ENCODE measurements at places on chromosomes 6 and 20.

- DNase-seq, result peak; percentile 33
Observed at GRCh38 chr6:28985462-28986164, 19.5 kb downstream of the ZNF311 start.

DNA sequence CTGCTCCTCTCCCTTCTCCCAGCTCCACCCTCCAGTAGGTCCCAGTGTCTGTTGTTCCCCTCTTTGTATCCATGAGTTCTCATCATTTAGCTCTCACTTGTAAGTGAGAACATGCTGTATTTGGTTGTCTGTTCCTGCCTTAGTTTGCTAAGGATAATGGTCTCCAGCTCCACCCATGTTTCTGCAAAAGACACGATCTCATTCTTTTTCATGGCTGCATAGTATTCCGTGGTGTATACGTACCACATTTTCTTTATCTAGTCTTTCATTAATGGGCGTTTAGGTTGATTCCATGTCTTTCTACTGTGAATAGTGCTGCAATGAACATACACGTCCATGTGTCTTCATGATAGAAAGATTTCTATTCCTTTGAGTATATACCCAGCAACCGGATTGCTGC is 136.6 kb downstream of the MYLK4 start:
- DNase-seq, result no peak

DNA sequence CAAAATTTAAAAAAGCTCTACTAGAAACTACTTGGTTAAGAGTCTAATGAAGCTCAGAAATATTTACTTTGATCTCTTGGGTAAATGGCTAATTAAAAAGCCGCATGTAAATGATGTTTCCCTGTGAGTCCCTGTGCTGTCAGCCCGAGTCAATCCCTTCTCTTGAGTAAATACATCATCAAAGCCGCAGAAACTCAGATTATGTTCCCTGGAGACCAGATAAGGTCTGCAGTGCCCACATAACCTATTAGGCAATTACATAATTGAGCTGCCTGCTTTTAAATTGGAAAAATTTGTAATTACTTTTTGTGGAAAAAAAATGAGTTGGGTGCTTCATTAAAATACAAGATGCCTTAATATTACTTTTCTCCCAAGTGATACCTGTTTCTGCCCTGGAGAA is 83.1 kb downstream of the KIZ start:
- DNase-seq, result no peak

DNA sequence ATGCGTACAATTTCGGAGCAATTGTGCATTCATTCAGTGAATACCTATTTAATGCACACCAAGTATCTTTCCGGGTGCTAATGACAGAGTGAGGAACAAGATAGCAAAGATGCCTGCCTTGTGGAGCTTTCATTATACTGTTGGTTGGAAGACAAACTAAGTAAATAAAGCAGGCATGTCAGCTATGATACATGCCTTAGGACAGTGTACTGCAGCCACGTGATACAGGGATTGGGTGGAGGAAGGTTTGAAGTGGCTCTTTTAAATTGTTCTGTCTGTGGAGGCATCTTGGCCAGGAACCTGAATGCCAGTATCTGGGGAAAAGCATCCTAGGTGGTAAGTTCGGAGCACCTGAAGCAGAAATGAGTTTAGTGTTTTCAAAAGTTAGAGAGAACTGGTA is 3.0 kb upstream of the OTOR start:
- no peak for DNase-seq

DNA sequence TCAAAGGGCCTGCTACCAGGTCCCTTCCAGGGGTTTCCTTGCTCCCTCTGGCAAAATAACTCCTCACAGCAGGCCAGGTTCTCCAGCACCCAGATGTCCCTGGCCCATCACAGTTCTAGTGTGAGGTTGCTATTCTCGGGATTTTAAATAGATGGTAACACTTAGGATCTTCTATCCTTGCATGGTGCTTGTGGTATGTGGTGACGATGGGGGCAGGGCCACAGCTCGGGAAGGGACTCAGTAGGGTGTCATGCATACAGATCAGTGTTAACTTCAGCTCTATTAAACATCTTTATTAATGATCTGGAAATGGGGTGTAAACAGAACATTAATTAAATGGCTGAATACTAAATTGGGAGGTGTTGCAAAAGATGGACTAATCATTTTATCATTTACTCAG is 323.8 kb downstream of the QKI start:
- DNase-seq, result no peak

DNA sequence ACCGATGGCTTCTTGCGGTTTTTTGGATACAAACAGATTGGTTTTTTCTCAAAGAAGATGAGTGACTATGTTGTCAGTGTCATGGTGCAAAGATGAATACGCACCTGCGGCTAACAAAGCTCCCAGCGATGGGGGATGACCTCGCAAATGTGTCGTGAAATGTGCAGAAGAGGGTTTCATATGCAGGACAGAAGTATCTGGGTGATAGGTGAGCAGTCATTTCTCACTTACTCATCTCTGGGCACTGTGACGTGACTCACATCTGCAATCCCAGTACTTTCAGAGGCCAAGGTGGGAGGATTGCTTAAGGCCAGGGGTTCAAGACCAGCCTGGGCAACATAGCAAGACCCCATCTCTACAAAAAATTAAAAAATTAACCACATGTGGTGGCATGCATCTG is 216.3 kb downstream of the ERMARD start:
- DNase-seq, result peak; percentile 42

DNA sequence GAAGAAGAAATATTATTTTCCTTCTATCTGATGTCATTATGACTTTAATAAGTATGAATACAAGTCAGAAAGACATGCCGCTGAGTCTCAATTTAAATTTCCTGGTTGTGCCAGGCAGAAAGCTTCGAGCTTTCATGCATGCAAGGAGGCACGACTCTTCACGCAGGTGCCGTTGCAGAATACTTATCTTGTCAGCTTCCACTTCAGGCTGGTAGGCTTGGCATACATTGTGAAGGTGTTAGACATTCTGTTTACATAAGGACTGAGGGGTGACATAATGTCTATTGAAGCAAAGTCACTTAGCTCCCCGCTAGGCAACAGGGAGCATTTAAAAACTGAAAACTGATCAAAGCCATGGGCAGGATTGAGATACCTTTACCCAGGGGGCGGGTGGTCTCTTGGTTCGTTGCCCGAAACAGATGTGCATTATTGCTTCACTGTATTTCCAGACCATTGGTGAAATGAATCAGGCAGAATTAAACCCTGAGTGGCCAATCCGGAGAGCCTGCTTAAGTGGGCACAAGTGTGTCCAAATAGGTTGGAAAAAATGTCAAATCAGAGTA is 16.4 kb downstream of the BMP6 start:
- no peak for DNase-seq

- DNase-seq, result no peak
Observed at GRCh38 chr20:38272961-38273360, 12.4 kb upstream of the KIAA1755 start.

DNA sequence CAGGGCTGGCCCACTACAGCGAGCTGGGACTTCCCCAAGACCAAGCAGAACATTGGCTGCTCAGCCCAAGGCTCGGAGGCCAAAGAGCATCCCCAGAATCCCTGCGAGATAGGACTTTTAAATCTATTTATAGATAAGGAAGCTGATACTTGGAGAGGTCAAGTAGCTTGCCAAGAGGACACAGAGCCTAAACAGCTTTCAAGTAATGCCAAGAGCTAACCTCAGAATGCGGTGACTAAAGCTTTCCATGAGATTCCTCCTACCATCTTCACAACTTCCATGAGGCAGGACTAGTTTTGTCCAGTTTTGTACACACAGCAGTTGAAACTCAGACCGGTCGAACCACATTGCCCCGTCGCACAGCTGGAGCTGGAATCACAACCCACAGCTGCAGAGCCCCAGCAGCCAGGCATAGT is 168.1 kb upstream of the TOP1 start:
- DNase-seq, result no peak

- DNase-seq, result no peak
Observed at GRCh38 chr20:57431539-57431835, 40.3 kb downstream of the RBM38 start.

DNA sequence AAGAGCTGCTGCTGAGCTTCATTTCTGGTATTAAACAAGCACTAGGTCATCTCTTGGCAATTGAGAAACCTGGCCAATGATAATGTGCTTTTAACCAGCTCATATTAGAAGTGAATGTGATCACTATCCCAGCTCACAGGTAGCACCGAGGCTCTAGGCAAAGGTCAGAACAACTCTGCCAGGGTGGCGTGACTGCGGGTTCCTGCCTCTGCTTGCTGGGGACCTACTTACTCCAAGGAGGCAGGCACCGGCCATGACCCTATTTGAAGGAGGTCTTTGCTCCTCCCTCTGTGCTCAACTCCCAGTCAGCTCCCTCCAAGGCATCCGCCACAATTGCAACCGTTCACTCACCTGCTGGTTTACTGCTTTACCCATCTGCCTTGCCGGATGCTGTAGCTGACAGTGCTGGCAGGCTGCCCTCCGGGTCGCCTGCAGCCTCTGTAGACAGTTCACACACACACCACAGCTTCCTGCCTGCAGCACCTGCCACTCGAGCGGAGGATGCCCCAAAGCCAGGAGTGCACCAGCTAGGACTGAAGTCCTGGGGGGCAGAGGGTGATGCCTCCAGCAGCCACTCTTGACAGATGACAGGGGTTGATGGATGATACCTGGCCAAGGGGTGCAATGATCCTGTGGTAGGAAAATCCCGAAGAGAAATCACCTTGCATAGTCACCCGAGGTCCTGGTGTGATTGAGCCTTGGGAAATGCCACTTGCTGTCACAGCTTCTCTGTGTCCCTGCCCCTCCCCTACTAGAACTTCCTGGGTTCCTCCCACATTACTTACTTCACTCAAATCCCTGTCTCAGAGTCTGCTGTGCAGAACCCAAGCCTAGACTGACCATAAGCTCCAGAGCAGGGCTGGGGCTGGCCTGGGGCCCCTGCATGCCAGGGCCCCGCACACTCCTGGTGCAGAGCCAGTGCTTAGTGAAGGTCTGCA is 8.8 kb upstream of the VSX1 start:
- DNase-seq, result peak; percentile 84

DNA sequence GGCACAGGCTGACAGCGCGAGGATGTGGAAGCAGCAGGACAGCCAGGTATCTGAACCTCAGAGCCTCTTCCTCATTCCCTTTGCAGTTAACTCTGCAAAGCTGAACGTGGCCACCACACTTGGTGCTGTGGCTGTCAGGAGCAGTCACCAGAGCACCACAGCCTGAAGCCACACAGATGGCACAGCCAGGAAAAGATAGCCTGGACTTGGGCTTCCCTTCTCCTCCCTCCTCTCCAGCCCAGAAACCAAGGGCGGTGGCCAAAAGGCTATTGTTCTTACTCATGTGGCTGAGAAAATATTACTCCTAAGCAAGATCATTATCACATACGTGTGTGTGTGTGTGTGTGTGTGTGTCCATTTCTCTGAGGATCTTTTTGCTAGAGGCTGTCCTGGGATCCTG is 39.8 kb downstream of the CD164 start:
- DNase-seq, result no peak

DNA sequence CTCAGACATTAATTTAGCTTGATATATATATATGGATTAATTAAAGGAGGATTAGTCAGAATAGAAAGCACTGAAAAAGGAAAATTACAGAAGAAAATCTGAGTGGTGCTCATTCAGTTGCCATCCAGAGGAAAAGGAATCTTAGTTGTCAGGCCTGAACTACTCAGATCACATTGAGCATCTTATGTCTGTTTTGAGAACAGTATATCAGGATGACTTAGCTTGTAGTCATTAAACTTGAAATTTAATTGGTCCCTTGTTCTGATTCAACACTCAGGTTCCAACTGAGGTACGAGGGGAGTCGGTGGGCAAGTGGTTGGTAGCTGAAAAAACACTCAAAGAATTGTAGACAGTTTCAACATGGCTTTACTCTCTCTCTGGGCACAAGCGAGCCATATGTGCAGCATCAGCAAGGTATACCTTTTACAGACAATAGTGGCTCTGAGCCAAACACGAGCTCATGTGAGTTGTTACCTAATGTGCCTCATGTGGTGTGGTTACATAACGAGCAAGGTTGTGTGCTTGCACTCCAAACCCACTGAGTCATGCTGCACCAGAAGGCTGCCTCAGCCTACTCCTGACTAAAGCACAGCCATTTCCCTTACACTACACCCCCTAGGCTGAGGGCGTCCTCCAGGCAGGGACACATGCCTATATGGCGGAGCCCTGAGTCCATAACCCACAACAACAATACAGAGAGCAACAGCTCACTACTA is 73.0 kb upstream of the HMGN3 start:
- DNase-seq, result no peak

DNA sequence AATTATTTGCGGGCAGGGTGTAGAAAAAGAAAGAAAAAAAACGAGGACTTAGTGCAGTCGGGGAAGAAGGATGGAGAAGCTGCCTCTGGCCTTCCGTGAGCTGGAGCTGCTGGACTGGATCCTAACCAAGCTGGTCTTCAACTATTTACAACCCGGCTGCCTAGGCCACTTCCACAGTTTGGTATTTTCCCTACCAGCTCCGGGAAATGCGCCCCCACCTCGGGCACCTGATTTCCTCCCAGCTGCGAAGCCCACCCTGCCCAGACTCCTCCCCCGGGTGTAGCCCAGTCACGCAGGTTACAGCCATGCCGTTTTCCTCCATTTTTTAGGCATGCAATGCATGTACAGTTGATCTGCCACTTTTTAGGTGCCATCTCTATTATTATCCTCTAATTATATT is 21.2 kb downstream of the THEMIS start:
- DNase-seq, result peak; percentile 30

- no peak for DNase-seq
Observed at GRCh38 chr20:60001108-60001507, 42.9 kb downstream of the CDH26 start.
